ENCODE measurements at places on chromosomes 2 and 18. TPM values are rescaled to one million over a fixed set of nuclear protein-coding genes. Genes with fewer than 3 reads are reported as not detected.

SNORC gene
- 0.68 TPM for polyA plus RNA-seq

CHRND gene
- not detected for polyA plus RNA-seq

GREB1L gene
- polyA plus RNA-seq, result 23.3 TPM

REG1B gene
- polyA plus RNA-seq, result not detected

MOGAT1 gene
- not detected for polyA plus RNA-seq

All from neural cell (in vitro differentiated cells).